ENCODE measurements at places on chromosomes 16 and 17. TPM values are rescaled to one million over a fixed set of nuclear protein-coding genes. Genes with fewer than 3 reads are reported as not detected.
A peak's percentile ranks its signal among the peaks of the same experiment; 100 is the strongest.

The SSTR5 gene
- total RNA-seq, result not detected

The CLEC3A gene
- not detected for total RNA-seq

The C17orf113 gene
- 0.21 TPM for total RNA-seq

The WFIKKN1 gene
- 0.32 TPM for total RNA-seq

The PTX4 gene
- total RNA-seq, result not detected

The RSPRY1 gene
- total RNA-seq, result 33.3 TPM

The NKIRAS2 gene
- 28.2 TPM for total RNA-seq

The RDM1 gene
- 4.5 TPM for total RNA-seq

The EMC8 gene
- total RNA-seq, result 36.1 TPM

The SAMD14 gene
- 2.0 TPM for total RNA-seq

GRCh38 chr17:41060052-41060604, at the start of gene KRTAP2-3:
KRTAP2-3 (minus strand) TSS chr17:41060114; CDS start chr17:41060050, 64 bp downstream.
- no peak for DNase-seq

- DNase-seq, result no peak
Observed at GRCh38 chr17:83012868-83013778, 66.3 kb upstream of the METRNL start.

DNA sequence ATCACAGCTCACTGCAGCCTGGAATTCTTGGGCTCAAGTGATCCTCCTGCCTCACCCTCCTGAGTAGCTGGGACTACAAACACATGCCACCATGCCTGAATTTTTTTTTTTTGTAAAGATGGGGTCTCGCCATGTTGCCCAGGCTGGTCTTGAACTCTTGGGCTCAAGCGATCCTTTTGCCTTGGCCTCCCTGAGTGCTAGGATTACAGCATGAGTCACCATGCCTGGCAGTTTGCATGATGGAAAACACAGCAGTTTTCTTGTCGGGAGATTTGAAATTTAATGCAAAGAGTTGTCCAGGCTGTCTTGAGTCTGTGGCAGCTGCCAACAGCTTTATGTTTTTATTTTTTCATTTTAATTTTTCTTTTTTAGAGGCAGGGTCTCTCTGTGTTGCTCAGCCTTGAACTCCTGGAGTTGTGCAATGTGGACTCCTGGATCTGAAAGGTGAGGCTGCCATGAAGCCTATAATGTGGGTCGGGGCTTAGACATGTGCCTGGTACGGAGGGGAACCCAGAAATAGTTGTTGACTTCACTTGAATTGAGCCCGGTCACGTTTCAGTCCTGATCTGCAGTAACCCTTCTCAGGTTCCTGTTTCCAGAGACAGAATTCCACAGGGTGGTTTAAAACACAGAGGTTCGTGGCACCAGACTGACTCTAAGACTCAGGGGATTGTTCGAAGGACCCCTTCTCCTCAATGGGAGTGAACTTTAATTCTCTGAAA, 18.7 kb downstream of the CD300A start:
- DNase-seq, result no peak

DNA sequence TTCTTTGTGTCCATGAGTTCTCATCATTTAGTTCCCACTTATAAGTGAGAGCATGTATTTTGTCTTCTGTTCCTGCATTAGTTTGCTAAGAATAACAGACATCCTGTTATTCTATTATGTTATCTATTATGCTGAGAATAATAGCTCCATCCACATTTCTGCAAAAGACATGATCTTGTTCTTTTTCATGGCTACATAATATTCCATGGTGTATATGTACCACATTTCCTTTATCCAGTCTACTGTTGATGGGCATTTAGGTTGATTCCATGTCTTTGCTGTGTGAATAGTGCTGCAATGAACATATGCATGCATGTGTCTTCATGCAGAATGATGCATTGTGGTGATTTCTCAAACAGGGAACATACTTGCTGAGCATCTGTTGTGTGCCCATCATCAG, 21.4 kb downstream of the PIK3R5 start:
- no peak for DNase-seq

- DNase-seq, result no peak
Observed at GRCh38 chr17:44345454-44346026, 438 bp downstream of the GRN start.

DNA sequence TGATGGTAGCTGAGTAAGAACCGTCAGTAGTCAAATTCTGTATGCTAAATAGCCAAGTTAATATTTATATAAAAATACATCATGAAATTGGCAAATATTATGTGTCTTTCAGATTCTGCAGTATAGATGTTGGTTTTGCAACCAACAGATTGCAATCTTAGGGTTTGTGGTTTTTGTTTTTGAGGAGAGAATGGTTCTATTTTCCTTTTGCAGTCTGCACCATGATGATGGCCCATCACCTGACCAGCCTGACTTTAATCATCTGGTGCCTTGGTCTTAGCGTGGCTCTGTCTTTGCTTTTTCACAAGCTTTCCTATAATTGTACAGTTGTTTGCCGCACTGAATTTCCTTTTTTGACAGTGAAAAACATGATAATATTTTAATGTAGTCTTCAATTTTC, 50.7 kb downstream of the NUP93 start:
- DNase-seq, result peak; percentile 21

DNA sequence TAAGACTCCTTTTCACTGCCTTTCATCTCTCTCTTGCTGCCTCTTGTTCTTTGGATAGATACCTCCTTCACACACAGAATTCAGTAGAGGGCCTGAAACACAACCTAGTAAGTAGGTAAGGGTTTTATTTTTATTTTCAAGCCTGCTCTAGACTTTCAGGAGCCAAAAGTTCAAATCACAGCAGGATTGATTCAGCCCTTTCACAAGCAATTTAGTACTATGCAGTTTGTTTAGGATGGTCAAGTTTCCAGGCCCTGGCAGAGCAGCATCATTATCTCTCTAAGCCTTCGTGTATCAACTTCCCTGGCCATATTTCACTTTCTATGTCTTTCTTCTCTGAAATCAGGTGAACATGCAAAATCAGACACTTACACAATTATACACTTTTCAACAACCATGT, 148.8 kb upstream of the CORO6 start:
- DNase-seq, result no peak

GRCh38 chr17:10059684-10060211, 138.7 kb downstream of the GAS7 start:
- no peak for DNase-seq

DNA sequence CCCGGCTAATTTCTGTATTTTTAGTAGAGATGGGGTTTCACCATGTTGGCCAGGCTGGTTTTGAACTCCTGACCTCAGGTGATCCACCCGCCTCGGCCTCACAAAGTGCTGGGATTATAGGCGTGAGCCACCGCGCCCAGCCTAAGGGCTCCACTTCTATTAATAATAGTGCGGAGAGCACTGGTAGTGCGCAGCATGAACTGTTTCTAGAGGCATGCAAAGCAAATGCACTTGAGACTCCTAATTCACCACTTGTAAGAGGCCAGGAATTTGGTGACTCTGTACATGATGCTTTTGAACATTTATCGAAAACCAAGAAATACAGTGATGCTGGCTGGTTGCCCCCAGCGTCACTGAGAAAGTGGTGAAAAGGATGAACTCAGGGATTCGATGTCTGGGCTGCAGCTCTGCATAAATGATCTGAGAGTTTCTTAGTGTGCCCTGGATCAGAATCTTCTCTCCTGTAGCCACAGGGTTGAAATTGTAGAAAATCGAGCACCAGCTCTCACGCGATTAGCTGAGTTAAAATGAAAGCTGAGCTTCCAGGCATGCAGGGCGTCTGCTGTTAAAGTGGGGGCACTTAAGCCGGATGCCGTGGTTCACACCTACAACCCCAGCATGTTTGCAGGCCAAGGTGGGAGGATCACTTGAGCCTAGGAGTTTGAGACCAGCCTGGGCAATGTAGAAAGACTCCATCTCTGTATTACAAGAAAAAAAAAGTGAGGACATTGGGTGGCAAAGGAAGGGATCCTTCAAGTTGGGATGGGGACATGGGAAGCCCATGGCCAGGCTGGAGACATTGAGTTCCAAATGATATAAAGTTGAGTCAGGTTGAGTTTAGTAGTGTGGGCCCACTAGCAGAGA, 4.8 kb downstream of the RNF213 start:
- DNase-seq, result peak; percentile 65

- no peak for DNase-seq
Observed at GRCh38 chr16:85431431-85432124, 181.5 kb upstream of the GSE1 start.

DNA sequence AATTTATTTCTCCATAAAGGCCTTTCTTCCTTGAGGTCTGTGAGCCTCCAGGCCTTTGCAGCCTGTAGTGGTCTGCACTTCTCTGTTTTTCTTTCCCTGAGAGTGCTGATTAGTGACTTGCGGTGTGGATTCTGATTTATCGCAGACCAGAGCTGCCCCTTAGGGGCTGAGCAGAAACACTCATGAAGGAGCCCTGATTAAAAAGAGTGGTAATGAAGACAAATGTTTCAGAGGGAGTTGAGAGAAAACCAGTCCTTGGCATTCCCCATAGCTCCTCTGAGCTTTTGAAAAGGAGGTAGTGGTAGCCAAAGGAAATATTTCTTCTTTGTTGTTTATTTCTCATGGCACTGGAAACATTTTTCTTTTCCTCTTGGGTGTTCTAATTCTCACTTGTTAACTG, 268.1 kb upstream of the TBX2 start:
- no peak for DNase-seq

- DNase-seq, result no peak
Observed at GRCh38 chr17:3469529-3469928, 2.1 kb downstream of the SPATA22 start.

- no peak for DNase-seq
Observed at GRCh38 chr16:47162670-47163420, 19.1 kb upstream of the NETO2 start.

Data from activated T-helper 2 cell treated with anti-CD3 and anti-CD28 coated beads, Interferon-gamma antibody, Interleukin-2, Interleukin-4, amounts not matched to agents 10 μg/mL and 5 μg/mL and 100 μg/mL, durations not matched to agents 14 hours and 24 hours and 36 hours (primary cell).